Activated T-cell treated with anti-CD3 and anti-CD28 coated beads for 1 hour (primary cell): ENCODE measurements at places on chromosomes 11 and 22.

DNA sequence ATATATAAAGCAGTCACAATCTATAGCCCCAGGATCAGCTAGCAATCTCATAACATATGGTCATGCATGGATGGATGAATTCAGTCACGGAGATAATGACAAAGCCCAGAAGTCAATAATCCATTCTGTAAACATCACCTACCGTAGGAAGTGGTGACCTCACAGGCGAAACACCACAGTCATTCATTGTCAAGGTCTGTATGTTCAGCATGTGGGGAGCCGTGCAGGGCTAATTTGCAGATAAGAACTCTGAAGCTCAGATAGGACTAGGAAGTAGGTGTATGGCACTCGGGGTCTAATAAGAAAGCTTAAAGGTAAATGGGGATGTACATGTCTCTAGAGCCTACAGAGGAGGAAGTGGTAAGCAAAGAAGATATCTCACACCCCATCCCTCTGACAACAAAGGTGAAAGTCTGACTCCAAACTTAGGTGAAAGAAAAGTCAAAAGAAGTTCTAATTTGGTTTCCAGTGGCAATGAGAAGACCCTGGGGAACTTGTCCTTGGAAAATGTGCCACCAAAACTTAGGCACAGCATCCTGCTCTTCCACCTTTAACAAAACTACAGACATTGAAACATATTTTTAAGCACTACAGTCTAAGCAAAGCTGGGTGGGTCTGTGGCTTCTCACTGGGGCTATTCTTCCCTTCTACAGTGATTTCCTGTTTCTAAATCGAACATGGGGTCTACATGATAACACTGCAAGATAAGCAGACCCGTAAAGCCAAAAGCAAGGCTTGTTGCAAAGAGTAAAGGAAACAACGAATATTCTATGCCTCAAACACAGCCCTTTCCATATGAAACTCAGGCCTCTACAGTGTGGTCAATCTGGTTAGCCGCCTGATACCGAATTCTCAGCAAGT lies 5.2 kb downstream of the CRTAM start:
- DNase-seq = no peak

DNA sequence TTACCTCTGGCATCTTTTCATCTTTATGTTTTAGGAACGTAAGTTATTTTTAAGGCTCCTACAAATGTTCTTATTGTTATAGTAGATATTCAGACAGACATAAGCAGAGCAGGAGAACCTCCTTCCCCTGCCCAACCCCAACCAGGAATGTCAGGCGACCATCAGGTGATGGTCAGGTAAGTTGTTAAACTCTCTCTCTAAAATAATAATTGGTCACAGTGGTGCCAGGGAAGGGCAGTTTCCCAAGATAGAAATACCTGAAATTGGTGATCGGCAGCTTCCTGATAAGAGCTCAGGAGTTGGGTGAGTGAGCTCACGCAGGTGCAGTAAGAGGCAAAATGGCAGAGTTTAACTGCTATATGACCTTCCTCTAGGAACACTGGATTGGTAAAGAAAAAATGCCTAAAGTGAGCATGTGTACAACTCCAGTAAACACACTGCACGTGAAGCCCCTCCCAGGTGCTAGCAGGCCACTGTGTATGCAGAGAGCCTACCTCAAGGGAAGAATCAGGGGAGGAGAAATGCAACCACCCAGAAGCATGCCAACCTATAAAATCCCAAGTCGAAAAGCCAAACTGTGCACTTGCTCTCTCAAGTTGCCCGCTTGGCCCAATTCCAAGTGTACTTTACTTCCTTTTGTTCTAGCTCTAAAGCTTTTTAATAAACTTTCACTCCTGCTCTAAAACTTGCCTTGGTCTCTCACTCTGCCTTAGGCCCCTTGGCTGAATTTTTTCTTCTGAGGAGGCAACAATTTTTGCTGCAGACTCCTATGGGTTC lies 273.9 kb downstream of the SBF2 start:
- DNase-seq = no peak

GRCh38 chr11:36736103-36736502 lies 138.1 kb upstream of the RAG2 start:
- no peak for DNase-seq

DNA sequence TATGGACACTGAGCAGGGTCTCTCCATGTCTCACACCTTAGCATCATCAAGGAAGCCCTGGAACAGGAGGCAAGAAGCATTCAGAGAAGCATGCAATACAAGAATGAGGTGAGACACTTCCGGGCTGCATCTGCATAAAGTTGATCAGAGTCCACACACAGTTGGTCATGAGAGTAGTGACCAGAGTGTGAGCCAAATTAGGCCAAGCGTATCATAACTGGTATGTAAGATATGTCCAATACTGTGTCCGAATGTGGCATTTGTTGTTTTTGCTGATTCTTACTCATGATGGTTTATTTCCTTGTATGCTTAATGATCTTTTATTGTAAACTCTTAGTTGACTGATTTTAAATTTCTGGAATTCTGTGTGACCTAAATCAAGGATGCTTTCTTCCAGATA lies 315.7 kb downstream of the INSC start:
- no peak for DNase-seq

DNA sequence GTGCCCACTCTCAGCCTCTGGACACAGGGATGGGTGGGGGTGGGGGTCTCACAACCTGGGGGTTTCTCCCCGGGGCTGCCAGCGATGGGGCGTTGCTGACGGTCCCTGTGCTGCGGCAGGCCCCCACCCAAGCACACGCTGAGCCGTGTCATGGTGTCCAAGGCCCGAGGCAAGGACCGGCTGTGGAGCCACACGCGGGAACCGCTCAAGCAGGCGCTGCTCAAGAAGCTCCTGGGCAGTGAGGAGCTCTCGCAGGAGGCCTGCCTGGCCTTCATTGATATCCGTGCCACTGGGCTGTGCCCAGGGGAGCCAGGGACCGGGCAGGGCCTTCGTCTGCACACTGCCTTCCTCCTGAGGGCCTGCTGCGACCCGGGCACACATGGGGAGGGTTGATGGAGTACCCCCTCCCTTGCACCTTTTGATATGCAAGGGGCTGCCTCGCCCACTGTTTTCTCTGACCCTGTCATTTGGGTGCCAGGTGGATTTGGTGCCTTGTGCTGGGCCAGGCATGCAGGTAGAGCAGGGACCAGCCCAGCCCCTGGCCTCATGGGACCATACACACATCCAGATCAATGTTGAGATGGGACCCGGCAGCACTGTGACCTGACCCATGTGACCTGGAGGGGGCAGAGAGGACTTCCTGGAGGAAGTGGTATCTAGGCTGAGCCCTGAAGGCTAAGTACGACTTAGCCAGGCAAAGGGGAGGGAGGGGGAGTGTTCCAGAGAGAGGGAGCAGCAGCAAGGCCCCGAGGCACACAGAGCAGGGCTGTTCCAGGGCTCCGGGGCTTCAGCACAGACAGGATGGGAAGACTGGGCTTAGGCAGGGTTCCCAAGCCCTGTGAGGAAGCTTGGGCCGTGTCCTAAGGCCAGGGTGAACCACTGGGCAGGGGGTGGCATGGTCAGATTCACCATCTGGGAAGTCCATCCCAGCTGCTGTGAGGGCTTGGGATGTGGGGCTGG lies 75.2 kb downstream of the MYO7A start:
- DNase-seq = no peak

- DNase-seq = no peak
Observed at GRCh38 chr11:75200051-75200450, 40.5 kb upstream of the TPBGL start.

DNA sequence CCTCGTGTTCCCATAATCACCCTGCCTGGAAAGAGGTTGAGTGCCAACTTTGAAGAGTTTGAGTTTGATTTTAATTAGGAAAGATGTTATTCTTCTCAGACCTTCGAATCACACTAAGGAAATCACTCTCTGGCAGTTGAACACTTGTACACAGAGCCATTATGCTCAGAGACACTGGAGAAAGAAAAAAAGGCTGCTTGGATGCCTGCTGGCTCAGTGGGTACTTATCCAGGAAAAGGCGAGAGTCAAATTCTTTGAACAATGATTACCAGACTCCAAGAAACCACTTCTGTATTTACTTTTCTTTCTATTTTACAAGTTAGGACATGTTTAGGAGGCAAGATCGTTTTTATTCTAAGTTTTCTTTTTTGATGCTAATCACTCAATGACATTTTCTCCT lies 438.5 kb upstream of the FAT3 start:
- no peak for DNase-seq

GRCh38 chr11:116918925-116919655 lies 81.7 kb upstream of the APOA1 start:
- no peak for DNase-seq

GRCh38 chr11:134544095-134544815 lies 132.2 kb upstream of the B3GAT1 start:
- DNase-seq = no peak

DNA sequence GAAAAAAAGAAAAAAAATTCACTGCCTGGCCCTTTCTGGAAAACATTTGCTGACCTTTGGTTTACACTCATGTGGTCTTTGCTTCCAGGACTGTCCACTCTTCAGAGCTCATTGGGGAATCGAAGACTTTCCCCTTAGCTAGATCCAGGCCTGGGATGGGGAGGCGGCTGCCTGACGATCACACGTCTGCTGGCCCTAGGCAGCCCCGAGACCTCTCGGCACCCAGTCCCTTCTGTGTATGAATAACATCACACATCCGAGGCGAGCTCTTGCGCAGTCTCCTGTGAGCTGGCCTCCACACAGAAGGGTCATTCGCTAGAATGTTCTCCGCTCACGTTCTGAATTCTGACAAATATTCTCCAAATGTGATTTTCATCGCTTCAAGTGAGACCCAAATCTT lies 25.7 kb upstream of the GAL start:
- DNase-seq = no peak

- DNase-seq = no peak
Observed at GRCh38 chr22:47020166-47020565, 257.7 kb downstream of the TBC1D22A start.

DNA sequence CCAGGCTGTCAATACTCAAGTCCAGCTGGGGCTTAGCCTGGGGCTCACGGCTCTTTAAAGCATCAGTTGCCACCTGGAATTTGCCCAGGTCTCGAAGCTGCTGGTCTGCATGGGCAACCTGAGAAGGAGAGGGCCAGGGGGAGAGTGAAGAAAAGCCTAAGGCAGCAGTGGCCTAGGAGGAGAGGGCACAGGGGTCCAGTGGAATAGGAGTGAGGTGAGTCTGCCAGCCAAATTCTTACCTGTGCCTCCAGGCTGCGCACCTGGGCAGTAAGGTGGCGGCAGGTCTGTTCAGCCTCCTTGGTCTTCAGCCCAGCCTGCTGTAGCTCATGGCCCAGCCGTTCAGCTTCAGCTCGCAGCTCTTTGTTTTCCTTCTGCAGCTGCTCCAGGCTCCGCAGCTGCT lies 10.0 kb downstream of the IL18BP start:
- no peak for DNase-seq
